ENCODE measurements at places on chromosomes 7 and 10.
A peak's percentile ranks its signal among the peaks of the same experiment; 100 is the strongest.

GRCh38 chr10:62534031-62534430 lies 159.9 kb downstream of the ZNF365 start:
- DNase-seq: no peak

DNA sequence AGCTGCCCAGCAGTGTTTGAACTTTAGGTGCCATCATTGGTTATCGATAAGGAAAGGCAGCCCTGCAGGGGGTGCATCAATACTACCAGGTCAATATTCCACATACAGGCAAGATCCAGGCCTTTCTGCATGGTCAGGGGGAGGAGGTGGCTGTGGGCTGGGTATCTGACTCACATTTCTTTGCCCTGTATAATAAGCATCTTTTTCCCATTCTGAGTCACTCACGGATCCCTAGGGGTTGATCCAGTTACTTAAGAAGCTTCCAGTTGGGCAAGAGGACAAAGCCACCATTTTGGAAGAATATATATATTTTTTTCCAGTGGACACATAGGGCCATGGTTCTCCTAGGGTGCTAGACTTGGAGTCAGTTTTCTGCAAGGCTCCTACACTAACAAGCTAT lies 114.2 kb upstream of the HABP2 start:
- peak; percentile 82 for DNase-seq

DNA sequence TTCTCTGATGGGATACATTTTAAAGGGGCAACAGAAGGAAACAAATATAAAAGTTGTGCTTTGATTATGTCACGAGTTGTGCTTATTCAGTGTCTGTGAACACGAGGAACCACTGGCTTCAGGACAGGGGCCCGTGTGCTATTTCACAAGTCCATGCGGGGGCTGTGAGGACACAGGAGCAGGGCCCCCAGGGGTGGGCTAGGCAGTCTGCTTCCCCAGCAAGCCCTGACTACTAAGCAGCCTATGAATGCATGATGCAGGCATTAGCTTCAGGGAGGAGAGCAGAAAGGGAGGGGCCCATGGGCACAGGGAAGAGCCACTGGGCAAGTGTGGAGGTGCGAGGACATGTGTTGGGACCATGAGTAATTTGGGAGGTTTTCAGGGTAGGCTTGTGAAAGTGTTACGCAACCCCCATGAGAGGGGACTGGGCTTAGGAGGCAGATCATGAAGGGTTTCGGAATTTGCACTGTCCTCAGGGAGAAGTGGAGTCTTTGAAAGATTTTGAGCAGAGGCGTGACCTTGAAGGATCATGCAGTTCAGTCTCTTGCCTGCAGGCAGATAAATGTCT lies 424.9 kb downstream of the CALN1 start:
- no peak for DNase-seq

GRCh38 chr10:94208315-94208714 lies 154.4 kb downstream of the NOC3L start:
- DNase-seq: no peak

GRCh38 chr10:98172073-98172472 lies 37.6 kb downstream of the R3HCC1L start:
- peak; percentile 29 for DNase-seq

DNA sequence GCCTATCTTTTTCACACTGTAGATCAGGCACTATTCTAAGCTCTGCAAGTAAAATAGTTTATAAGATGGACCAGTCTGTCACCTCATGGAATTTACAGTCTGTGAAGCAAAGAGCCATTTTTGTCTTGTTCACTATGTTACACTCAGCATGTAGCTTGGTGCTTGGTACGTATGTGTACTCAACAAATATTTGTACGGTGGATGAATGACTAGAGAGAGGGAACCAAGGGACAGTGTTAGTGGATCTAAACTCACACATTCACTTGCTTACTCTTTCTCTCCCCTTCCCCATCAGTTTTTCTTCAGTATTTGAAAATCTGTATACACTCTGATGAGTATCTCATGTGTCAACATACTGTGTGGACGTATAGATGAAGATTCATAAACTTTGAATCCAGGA lies 45.9 kb downstream of the PTF1A start:
- no peak for DNase-seq

- no peak for DNase-seq
Measured at GRCh38 chr10:31937371-31937770, 8.7 kb upstream of the ARHGAP12 start.

DNA sequence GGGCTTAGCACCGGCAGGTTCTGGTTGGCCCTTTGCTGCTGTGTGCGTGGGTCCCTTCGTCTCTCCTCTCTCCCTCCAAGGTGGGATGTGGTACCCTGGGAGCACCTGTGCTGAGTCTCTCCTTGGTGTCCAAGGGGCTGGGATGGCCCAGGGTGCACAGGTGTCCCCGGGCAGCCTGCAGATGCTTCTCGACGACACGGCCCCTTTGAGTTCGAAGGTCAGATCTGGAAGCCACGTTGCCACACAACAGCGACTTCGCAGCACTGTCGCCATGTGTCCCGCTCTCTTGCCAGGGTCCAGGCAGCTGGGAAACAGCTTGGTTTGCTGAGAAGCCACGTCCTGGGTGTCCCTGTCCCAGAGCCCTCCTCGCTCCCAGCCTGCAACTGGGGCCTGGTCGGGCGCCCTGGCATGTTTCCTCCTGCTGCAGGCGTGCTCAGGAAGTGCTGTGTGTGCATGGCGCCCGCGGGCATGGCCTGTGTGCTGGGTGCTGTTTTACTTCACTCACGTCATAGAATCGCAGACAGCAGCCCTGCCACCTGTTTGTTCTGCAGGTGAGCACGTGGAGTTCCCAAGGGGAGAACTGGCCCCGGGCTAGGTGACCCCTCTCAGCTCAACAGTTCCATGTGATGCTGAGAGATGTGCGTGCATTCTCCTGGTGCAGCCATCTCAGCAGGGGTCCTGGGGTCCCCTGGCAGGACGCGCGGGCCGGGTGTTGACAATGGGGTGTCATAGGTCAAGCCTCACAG lies 70.9 kb downstream of the DNAJB6 start:
- DNase-seq: no peak
